ENCODE measurements at places on chromosomes 7 and 10. TPM values are rescaled to one million over a fixed set of nuclear protein-coding genes. Genes with fewer than 3 reads are reported as not detected.

- DNase-seq = no peak
Observed at GRCh38 chr7:133609806-133610205, 356.9 kb downstream of the EXOC4 start.

GRCh38 chr7:99876491-99876890, 342 bp downstream of the OR2AE1 start:
- DNase-seq = no peak

GRCh38 chr10:110357252-110357780, 52.6 kb upstream of the SMNDC1 start:
- no peak for DNase-seq

GRCh38 chr10:102653060-102653459, 8.8 kb downstream of the TRIM8 start:
- DNase-seq = no peak

GRCh38 chr7:131889572-131890150, 333.2 kb upstream of the PODXL start:
- DNase-seq = no peak

GRCh38 chr10:101837748-101838147, 5.9 kb downstream of the KCNIP2 start:
- no peak for DNase-seq

DNA sequence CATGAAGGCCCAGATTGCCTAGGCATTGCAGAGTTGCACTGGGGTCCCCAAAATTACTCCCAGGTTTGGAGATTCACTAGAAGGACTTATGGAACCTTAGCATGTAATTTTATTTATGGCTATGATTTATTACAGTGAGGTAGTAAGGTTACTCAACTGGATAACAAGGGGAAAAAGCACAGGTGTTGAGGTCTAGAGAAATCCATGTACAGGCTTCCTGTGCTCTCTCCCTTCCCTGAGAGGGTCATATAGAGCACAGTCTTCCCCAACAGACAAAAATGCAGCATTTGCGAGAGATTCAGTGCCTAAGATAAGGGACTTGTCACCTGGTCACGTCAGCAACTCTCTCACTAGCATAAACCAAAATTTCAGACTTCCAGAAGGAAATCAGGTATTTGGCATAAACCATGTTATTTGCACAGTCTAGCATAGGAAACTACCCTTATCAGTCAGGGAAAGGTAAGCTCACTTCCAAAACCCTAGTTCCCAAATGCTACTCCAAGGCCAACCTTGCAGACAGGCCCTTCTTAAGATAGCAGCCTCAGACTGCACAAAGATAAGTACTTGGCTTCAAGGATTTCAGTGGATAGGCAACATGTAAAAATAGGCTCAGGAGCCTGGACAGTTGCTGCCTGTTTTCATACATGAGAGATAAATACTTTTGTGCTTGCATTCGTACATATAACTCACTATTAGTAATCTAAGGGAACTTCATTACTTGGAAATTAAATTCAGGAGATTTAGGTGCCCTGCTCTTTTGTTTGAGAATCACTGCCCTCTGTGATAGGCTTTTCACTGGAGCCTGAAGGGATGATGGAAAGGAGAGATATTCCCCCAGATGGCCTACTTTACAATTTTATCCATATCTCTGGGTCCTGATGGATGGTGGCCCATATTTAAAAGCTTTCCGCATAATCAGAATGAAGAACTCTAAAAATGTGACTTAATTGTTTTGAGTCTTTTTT, 378.4 kb upstream of the LRGUK start:
- DNase-seq = no peak

DNA sequence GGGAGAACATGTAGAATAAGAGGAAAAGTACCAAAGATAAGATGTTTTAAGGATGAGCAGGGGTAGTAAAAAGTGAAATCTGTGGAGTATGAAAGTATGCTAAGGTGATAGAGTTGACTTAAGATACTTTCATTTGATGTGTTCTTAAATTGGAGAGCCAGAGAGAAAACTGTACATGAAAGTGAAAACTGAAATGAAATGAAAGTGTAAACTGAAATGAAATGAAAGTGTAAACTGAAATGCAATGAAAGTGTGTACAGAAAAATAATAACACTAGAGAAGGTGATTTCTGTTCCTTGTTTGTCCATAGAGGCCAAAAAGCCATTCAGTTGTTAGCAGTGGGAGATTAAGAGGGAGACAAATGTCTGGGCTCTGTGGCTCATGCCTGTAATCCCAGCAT, 17.5 kb downstream of the AHR start:
- DNase-seq = no peak

- no peak for DNase-seq
Observed at GRCh38 chr7:114901771-114902170, 20.1 kb upstream of the MDFIC start.

- no peak for DNase-seq
Observed at GRCh38 chr10:117441812-117442443, 66.7 kb upstream of the PDZD8 start.

DNA sequence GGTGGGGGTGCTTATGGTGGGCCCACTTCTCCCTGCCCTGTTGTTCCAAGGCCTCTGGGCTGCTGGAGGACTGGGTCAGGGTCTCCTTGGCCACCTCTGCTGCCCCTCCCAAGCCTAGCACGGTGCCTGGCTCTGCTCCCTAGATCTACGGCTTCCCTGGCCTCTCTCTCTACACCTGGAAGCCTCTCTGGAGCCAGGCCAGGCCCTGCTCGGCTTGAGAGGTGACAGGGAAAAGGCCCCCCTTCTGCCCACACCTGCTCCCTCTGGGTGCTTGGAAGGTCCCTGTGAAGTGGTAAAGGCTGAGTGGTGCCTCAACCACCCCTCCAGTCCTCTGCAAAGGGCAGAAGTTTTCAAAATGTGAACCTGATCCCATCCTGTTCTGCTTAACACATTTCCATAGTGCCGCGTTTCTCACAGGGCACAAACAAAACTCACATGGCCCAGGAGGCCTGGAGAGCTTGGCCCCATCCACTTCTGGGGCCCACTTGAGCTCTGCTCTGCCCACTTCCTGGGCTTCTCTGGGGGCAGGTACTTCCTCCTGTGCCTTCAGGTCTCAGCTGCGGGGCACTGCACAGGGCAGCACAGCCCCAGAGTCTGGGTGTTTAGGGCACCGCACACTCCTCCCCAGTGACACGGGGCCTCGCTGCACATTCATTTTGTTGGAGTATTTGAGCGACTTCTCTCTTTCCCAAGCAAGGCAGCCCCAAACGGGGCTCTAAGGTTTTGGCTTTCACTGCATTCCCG, 169.9 kb downstream of the PIP4K2A start:
- no peak for DNase-seq

GRCh38 chr10:81995254-81995653, 120.3 kb downstream of the NRG3 start:
- DNase-seq = no peak

DNA sequence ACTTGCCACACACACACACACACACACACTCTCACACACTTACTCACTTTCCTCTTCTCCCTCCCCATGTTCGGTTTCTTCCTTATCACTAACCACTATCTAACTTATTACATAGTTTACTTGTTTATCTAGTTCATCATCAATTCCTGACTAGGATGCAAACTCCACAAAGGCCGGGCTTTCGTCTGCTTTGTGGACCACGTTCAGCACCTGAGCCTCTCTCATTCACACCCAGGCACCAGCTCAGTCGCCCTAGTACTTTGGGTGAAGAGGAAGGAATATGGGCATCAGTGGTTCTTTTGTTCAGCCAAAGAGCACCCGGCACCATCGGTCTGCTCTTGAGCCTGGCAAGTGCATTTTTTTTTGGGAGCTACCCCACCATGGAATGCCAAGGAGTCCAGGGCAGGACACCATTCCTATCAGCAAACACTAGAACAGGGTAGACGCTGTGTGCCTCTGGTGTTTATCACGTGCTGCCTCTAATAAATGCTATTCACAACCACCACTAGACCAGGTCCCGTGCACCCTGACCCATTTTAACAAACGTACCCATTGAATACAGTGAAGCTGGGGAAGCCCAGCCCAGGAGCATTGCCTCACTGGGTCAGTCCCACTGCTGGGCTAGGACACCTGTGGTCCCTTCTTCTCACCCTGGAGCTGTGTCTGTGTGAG, 2.2 kb downstream of the C10orf67 start:
- DNase-seq = no peak

DNA sequence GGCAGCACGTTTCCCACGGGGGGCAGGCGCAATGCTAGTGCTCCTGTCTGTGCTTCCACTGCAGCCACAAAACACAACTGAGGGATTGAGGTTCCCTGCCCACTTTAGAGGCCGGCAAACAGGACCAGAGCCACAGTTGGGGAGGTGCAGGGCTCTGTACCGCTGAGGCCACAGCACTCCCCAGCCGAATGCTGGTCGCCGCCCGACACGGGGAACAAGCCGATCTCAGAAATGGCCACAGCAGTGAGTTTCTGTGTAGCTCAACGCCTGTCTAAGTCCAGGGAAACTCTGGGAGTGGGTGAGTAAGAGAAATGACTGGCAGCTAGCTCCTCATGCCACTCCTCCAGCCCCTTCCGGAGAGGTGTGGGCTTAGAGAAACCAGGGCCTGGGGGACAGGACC, 194.0 kb upstream of the VWC2 start:
- no peak for DNase-seq

- peak; percentile 61 for DNase-seq
Observed at GRCh38 chr7:69598487-69599285, 411 bp downstream of the AUTS2 start.

ADRA2A gene
- polyA plus RNA-seq = 3.7 TPM

Data from hindlimb muscle (tissue), 1 donor.